ENCODE measurements at places on chromosomes 6 and 20.

- DNase-seq: no peak
Measured at GRCh38 chr20:14384416-14385175, 47.2 kb upstream of the FLRT3 start.

DNA sequence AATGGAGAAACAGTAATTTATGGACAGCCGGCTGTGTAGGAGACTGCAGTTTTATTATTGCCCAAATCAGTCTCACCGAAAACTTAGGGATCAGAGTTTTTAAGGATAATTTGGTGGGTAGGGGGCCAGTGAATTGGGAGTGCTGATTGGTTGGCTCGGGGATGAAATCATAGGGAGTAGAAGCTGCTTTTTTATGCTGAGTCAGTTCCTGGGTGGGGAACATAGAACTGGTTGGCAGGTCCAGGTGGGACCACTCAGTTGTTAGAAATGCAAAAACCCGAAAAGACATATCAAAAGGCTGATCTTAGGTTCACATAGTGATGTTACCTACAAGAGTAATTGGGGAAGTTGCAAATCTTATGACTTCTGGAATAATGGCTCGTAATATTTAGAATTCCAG is 59.3 kb downstream of the DOP1A start:
- no peak for DNase-seq

GRCh38 chr6:156916130-156916801 is 139.1 kb downstream of the ARID1B start:
- no peak for DNase-seq

DNA sequence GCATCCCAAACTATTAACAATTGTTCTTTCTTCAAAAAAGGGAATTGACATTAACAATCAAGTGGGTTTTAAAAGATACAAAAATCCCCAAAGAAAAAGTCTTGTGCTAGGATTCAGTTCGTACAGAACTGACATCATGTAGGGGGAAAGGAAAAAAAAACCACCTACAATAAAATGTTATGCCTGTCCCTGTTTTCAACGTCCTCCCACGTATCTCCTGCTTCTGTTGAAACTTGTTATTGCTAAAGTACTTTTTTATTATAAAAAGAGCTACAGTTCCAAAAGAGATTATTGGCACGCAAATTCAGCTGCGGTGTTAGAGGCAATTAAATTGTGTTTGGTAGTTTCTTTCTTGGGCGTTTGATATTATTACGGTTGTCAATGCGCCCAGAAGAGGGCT is 102.8 kb upstream of the PHACTR1 start:
- DNase-seq: no peak

DNA sequence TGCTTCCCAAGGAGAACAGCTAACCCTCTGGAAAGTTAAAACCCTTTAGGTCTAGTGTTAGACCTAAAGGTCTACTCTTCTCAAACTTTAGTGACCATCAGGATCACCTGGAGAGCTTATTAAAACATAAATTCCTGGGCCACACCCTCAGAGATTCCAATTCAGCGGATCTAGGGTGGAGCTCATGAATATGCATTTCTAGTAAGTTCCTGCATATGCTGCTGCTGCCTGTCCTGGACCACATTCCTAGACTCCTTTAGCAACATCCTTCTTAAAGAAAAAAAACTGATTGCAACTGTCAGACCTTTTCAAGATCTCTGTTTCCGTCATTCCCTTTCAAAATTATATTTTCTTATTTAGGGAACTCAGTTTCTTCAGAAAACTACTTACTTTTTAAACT is 31.2 kb downstream of the SNAP25 start:
- DNase-seq: no peak

DNA sequence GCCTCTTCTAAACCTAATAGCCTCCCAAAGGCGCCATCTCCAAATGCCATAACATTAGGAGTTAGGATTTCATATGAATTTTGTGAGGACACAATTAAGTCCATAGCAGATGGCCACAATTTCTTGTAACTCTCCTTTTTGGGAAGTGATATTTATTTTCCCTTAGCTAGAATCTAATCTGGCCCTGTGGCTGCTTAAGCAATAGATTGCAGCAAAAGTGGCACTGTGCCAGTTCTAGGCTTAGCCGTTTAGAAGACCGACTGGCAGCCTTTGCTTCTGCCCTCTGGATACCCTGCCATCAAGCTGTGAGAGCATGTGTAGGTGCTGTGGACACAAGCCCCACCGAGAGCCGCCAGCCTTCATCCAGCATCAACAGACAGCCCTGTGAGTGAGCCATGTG is 15.9 kb upstream of the ADGB start:
- no peak for DNase-seq

DNA sequence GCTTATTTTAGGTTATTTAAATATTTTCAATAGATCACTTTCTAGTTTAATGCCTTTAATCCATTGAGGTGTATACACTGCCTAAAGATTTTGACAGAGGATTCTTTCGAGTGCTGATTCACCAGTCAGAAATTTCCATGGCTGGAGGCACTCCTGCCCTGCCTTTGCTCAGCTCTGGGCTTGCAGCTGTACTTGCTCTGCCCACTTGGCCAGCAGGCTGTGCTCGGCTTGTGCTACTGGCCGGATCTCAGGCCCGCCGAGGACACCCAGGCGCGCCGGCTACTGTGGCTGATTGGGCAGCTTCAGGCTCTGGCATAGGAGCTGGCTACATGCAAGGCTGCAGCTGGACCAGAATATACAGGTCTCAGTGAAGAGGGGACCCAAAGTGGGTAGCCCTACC is 675.1 kb upstream of the MMS22L start:
- no peak for DNase-seq

DNA sequence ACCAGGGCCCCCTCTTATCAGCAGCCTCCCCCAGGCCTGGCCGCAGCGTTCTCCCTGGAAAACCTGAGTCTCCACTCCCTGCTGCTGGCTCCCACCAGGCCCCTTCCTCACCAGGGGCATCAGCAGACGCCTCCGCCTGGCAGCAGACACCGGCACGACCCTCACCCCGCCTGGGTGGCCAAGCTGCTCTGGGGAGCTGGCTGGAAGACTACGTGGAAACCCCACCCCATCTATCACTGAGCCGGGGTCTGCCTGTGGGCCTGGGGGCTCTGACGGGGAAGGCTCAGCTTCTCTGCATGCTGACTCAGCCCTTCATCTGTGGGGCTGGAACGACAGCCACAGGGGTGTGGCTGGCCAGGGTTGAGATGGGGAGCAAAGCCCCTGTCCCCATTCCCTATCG is 19.1 kb upstream of the RBBP8NL start:
- DNase-seq: no peak

DNA sequence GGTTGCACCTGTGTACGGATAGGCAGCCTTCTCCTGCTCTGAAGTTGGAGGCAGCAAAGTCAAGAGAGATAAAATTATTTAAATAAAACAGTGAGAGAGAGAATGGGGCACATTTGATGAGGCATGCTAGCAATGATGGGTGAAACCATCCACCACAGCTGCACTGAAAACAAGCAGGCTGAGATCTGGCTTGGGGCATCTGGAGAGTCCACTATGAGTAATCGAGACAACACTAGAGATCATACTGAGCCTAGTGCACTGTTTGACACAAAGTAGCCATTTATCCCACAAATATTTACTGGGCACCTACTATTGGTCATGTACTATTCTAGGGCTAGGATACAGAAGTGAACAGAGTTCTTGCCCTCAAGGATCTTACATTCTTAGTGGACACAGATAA is 66.4 kb downstream of the DZANK1 start:
- DNase-seq: no peak

- DNase-seq: no peak
Measured at GRCh38 chr6:157034436-157035230, 257.5 kb downstream of the ARID1B start.

DNA sequence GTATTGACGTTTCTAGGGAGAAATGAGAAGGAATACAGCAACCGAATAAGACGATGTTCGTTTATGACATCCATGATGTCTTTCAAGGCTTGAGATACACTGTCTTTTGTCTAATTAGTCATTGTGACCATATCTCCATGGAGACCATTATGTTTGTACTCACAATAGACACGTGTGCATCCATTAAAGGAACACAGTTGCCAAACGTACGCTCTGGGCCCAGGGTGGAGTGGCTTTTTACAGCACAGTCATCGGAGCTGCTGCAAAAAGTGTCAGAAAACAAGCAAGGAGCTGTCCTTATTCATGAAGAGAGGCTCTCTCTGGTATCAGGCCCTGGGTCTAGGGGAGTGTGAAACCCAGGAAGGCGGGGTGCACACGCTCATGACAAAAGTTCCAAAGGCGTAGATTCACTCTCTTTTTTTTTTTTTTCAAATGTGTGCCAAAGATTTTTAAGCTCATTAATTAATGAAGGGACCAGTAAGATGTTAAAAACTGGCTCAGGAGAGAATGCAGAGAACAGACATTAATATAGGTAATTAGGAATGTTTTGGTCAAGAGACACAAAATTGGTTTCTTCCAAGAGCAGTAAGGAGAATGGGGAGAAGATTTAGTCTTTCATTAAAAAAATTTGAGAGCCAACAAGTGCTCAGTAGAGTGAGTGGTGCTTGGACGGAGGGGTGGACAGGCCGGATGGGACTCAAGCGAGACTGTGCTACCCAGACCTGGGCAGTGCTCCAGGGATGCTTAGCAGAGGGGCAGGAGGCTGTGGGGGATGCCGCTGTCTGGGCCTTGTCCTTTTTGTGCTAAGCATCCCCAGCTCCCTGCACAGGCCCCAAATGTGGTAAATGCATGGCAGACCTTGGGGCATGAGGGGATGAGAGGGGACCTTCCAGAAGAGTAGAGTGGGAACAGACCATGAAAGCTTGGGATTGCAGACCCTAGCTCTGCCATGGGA is 34.9 kb upstream of the GTSF1L start:
- no peak for DNase-seq

DNA sequence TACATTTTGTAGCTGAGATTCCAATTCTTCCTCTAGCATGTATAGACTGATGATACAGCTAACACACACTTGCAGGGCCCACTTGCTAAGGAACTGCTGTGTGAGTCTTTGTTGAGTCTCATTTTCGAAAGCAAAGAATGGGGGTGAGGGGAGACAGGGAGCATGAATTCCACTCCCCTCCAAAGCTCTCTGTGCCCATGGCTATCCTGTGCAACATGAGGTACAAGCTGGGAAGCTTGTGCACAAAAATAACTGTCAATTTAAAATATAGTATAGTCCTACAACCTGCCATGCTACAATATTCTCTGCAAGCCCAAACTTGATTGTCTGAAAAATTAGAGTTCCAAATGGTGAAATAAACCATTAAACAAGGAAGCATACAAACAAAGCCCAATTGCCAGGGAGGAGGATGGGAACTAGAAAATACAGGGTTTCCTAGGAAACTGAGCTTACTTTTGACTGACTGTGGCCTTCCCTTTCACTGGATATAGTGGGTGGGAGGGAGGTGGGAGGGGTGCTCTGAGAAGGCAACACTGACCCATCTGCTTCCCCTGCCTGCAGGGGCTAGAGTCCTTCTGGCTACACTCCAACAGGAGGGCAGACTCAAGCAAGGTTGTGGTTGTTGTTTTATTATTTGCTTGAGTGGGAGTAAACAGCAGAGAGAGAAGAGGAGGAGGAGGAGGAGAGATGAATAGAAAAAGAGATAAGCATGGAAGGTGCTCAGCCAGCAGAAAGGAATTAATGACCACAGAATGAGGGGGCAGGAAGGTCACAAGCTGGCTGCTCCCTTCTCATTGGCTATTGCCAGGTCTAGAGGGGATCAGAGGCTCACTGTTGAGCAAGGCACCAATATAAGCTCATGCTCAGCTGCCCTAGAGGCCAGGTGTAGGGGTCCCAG is 84.6 kb downstream of the FYN start:
- DNase-seq: no peak

DNA sequence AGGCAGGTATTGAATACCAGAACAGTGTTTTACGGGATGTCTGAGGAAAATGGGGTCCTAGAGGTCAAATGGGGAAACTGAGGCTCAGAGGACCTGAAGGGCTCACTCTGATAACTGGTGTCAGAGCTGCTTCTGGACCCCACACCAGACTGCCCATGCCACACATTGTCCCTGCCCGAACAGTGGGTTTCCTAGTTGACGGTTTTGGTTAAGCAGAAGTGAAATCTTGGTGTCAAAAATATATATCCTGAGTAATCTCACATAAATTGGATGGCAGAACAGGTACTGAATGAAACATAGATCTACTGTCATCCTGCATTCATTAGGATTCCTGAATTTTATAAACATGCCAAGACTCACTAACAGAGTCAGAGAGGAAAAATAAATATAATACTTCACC is 16.3 kb downstream of the NOX3 start:
- no peak for DNase-seq

DNA sequence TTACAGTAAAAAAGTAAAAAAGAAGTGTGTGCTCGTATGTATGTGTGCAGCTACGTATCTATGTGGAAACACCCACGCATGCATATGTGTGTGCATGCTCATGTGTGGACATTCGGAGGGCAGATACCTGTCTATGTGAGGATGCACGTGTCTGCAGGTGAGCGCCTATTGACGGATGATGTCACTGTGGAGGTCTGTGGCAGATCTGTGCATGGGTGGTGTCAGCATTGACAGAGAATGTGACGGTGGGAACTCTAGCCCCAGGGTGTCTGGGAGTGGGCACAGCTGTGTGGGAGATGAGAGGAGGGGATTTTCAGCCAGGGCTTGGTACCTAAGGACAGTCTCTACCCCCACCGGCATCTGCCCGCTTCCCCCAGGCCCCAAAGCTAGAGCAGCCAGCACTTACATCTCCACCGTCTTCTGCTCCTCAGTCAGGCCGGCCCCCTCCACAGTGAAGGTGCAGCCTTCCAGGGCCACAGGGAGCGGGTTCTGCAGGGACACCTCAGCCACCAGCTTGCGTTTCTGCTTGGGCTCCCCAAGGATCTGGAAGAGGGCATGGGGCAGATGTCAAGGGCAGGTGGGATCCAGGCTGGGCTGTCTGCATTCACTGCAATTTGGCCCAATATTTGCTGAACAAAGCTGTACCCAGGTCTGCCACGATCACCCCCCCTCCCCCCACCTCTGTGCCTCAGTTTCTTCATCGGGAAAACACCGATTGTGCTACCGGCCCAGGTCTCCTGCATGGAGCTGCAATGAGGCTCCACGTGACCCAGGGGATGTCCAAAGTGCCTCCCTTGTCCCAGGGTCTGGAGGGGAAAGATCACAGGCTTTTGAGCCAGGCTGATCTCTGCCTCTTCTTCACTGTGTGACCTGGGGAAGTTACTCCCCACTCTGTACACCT is 34.1 kb downstream of the TGM2 start:
- no peak for DNase-seq

- DNase-seq: no peak
Measured at GRCh38 chr6:16222826-16223225, 15.6 kb upstream of the GMPR start.

DNA sequence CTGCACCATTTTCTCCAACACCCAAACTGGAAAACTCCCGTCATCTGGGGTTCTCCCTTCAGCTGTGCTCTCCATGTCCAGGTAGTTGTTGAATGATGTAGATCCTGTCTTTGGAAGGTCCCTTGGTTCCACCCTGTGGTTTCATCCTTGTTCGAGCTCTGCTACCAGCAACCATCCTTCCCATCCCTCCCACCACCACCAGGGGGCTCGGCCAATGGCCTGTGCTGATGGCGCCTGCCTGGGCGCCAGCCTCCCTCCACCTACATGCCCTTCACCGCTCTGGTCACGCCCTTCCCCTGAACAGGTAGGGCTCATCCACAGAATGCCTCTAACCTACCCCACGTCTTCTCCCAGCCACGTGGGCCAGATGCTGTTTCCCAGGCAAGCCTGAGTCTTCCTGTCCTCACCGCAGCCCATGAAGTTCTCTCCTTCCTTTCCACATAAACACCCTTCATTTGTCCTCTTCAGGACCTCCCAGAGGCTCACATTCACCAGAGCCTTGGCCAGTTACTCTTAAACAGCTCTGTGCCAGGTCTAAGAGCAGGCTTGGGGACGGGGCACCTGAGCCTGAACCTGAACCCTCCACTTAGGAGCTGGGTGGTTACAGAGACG is 75.1 kb upstream of the DUSP22 start:
- no peak for DNase-seq

All from effector CD4-positive, alpha-beta T cell (primary cell).